ACHN (cell line): ENCODE measurements at places on chromosomes 7 and 10.

DNA sequence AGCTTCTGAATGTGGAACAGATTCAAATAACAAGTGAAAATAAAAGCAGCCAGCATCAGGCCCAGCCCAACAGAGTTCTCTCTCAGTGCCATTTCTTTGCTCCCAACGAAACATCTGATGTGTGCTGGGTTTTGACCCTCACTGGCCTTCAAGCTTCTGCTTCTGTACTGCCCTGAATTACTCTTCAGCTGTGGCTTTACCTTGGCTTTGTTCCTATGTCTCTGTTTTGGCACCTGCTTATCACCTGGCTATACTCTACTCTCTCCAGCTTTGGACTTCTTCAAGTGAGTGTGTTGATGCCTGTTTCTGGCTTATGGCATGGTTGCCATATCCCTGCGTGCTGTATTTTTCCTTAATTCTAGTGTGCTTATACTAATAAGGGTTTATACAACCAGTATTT, 768.3 kb downstream of the SORCS1 start:
- no peak for DNase-seq

- no peak for DNase-seq
These were observed 38.9 kb upstream of the PFKP start for GRCh38 chr10:3028441-3028840.

DNA sequence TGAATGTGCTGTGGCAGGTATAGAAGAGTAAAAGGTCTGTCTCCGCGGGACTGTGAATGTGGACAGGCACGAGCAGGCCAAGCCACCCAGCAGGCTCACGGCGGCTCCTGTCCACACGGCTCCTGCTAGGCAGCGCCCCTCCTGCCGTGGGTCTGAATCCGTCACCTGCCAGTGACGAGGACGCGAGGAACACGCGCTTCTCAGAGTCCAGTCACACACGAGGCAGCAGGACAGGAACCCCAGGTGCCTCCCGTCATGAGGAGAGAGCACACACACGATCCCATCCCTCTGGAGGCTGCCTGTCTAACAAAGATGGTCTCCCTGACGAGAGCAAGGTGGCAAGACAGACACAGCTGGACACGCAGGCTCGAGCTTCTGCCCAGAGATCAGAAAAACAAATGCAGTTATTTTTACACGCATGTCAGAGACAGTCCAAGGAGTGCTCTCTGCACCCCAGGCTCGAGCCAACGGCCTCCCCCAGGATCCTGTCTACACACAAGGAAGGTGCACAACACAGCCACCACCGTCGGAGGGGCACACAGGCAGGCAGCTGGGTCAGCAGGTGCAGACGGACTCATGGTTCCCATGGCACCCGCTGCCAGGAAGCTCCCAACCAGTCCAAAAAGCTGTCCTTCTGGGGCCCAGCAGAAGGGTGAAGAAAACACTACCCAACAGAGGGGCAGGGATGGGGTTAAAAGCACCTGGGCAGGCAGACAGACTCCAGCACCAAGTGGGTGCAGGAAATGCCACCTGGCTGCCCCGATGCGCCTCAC, 103.2 kb downstream of the MAD1L1 start:
- DNase-seq: no peak

GRCh38 chr10:73810735-73811465, 498 bp downstream of the NDST2 start:
- peak; percentile 31 for DNase-seq

- DNase-seq: no peak
These were observed 160.6 kb downstream of the ST7 start for GRCh38 chr7:117113871-117114270.

- DNase-seq: peak; percentile 70
These were observed 21.6 kb downstream of the ENO4 start for GRCh38 chr10:116870949-116871348.

GRCh38 chr7:16587790-16588189, 57.8 kb downstream of the ANKMY2 start:
- no peak for DNase-seq

GRCh38 chr7:44618753-44619152, 12.3 kb downstream of the OGDH start:
- DNase-seq: no peak

DNA sequence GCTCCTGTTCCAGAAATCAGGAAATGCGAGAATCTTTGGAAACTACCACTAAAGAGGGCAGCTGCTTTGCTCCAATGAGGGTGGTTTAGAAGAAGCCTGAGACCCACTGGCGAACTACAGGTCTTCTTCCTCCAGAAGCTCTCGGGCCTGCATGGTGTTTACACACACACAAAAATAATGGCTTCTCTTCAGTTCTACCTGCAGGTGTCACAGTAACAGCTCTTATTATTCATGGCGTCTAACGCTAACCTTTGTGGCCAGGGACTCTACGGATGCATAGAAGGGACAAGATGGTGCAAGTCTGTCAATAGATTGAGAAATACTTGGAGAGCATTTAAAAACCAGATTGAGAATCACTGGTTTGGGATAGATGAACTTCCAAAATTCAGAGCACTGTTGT, 22.4 kb downstream of the GPR141 start:
- no peak for DNase-seq

DNA sequence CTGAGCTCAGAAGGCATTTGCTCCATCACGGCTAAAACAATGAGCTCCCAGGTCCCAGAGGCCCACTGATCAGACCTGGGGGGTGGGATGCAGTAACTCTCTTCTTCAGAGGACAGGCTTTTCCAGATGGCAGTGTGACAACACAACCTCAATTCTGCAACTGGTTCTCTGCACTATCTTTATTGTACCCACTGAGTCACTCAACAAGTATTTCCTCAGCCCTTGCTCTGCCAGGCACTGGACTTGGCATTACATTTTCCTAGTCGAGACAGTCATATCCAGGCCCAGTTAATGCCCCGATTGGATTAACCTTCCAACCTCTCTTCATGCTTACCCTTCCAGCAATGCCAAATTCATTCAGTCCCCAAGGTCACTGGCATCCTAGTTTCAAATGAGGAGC, 72.6 kb downstream of the JAZF1 start:
- peak; percentile 79 for DNase-seq

DNA sequence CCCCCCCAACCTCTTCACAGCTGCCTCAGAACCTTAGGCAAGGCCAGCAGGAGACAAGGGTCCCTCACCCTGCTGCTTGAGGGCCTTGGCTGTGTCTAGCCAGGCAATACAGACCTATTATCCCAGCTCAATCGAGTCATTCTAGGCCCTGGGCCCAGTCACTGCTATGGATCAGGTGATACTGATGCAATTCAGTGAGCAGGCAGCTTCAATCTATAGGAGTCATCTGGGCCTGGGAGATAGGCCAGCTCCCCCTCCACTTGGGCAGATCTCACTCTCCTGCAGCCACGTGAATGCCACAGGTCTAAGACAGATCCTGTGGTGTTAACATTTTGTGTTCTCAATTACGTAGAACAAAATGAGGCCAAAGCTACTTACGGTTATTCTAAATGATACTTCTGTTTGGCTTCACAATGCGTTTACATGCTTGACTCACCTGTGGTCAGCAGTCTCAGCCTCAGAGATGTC, 68.0 kb upstream of the LRRC4 start:
- DNase-seq: no peak

DNA sequence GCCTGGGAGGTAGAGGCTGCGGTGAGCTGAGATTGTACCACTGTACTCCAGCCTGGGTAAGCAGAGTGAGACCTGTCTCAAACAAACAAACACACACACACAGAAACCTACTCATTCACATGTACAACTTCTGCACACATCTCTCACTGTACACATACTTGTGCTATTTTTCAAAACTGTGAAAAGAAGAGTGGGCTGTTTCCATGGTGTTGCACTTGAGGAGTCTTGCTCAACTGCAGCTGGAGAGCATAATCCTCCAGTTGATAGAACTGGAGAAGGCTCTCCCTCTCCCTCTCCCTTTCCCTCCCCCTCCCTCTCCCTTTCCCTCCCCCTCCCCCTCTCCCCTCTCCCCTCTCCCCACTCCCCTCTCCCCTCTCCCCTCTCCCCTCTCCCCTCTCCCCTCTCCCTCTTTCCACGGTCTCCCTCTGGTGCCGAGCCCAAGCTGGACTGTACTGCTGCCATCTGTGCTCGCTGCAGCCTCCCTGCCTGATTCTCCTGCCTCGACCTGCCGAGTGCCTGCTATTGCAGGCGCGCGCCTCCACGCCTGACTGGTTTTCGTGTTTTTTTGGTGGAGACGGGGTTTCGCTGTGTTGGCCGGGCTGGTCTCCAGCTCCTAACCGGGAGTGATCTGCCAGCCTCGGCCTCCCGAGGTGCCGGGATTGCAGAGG, 43.7 kb upstream of the DLD start:
- no peak for DNase-seq

DNA sequence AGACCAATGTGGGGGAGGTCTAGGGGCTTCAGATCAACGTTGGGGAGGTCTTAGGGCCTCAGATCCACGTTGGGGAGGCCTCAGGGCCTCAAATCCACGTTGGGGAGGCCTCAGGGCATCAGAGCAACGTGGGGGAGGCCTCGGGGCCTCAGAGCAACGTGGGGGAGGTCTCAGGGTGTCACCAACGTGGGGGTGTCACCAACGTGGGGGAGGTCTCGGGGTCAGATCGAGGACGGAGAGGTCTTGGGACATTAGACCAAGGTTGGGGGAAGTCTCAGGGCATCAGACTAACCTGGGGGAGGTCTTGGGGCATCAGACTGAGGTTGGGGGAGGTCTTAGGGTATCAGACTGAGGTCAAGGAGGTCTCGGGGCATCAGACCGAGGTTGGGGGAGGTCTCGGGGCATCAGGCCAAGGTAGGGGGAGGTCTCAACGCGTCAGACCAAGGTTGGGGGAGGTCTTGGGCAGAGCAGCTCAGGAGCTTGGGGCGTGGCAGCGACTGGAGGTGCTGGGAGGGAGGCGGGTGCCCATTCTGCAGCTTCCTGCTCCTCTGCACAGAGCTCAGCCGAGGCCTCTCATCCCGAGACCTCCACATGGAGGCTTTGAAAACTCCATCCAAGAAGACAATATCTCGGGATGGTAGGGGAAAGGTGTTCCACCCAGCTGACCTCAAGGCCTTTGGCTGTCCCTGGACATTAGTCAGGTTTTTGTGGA, 159.8 kb downstream of the WDR37 start:
- DNase-seq: no peak

- DNase-seq: peak; percentile 38
These were observed 78.0 kb downstream of the PRR15 start for GRCh38 chr7:29641651-29642050.

DNA sequence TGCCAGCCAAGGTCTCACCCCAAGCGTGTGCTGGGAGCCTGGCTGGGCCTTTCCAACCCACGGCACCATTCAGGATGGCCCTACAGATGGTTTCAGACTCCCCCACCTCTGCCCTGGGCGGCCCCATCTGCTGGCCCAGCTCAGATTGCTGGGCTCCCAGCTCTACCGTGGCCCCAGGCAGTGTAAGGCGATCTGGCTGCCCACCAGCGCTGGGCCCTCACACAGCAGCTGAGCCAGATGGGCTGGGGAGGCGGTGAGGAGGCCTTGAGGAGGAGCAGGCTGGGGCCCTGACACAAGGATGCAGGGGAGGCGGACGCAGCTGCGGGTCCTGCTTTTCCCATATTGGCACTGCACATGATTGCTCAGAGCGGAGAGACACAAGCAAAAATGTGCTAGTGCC, 162.8 kb downstream of the NRF1 start:
- DNase-seq: no peak

GRCh38 chr7:67309764-67310549, 313.3 kb downstream of the TYW1 start:
- no peak for DNase-seq

DNA sequence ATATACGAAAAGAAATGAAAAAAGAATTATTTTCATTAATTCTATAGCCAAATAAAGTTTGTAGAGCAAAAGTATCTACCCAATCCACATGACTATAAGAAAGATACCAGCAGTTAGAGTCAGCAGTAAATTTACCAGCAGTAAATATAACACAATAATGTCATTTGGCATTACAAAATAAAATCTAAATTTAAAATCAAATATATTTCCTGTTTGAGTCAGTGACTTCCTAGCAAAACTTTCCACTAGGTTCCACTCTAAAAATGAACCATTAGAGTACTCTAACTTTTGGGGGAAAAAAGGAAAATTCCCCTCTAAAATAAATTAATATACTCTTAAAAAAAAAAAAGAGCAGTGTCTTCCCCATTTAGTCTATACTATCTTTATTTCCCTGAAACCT, 144.8 kb downstream of the CPEB3 start:
- DNase-seq: no peak

GRCh38 chr7:26912338-26912737, 47.9 kb upstream of the SKAP2 start:
- no peak for DNase-seq

- DNase-seq: no peak
These were observed 65.6 kb upstream of the CCDC6 start for GRCh38 chr10:59971915-59972314.

GRCh38 chr10:129280908-129281586, 186.0 kb upstream of the MGMT start:
- no peak for DNase-seq

GRCh38 chr10:5888843-5889623, 660 bp downstream of the ANKRD16 start:
- DNase-seq: peak; percentile 31

- DNase-seq: no peak
These were observed 81.9 kb upstream of the C1GALT1 start for GRCh38 chr7:7100432-7100849.

- no peak for DNase-seq
These were observed 50.8 kb downstream of the PIK3CG start for GRCh38 chr7:106915873-106916272.

DNA sequence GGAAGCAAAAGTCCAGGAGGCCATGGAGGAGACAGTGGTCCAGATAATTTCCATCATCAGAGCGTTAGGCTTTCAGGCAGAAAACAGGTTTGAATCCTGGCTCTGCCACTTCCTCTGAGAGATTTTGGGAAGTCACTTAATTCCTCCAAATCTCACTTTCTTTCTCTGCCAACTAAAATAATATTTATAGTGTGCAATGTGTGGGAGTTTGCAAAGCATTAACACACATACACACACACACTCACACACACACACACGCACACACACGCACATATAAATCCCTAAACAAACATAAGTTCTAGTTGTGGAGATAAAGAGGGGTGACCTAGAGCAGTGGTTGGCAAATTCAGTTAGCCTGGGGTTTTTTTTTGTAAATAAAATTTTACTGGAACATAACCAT, 84.8 kb downstream of the TRIL start:
- DNase-seq: no peak

DNA sequence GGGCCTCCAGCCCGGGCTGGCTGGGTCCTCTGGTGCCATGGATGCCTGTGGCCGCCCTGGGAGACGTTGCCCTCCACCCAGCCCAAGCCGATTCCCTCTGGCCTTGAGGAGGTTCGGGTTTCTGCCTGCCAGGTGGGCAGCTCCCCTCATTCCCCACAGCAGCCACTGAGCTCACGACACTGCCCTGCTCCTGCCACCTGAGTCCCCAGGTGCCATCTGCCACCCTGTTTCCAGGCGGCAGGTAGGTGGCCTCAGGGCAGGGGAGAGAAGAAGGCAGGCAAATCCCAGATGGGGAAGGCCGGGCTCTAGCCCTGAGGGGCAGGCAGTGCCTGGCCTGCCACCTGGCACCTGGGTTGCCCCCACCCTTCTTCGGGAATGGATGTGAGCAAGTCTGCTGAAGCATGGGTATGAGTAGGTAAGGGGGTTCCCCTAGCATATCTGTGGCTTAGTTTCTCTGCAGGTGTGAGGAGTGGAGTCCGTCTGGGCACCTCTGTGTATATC, 92.2 kb upstream of the PPIF start:
- DNase-seq: no peak

GRCh38 chr10:5595095-5595494, 70.3 kb downstream of the CALML3 start:
- no peak for DNase-seq

- no peak for DNase-seq
These were observed 29.2 kb downstream of the KCND2 start for GRCh38 chr7:120302190-120302589.
